ENCODE measurements at places on chromosomes 7 and 10. TPM values are rescaled to one million over a fixed set of nuclear protein-coding genes. Genes with fewer than 3 reads are reported as not detected.

The MYH16 gene
- not detected for total RNA-seq

The TMEM196 gene
- total RNA-seq: not detected

The SCIN gene
- total RNA-seq: 14.3 TPM

The ST8SIA6 gene
- 13.9 TPM for total RNA-seq

The TEX36 gene
- total RNA-seq: not detected

Data from upper lobe of right lung (tissue), 1 donor.